Activated CD4-positive, alpha-beta memory T cell treated with anti-CD3 and anti-CD28 coated beads for 36 hours (primary cell): ENCODE measurements at places on chromosomes 4 and X. TPM values are rescaled to one million over a fixed set of nuclear protein-coding genes. Genes with fewer than 3 reads are reported as not detected.

DNA sequence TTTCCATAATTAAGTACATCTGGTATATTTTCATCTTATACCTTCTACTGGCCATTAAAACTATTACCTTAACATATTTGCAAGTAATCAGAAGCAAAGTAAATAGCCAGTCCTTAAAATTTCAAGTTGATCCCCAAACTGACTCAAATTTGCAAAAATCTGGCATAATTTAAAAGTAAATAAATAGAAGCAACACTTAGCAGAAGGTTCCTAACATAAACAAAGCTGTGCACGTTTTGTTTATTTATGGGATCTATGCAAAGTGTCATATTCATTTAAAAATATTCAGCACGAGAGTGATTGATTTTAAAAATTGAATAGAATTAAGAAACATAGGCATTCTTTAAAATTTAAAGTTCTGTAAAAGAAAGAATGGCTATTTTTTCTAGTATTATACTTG lies 9.8 kb upstream of the CXXC4 start:
- no peak for DNase-seq

DNA sequence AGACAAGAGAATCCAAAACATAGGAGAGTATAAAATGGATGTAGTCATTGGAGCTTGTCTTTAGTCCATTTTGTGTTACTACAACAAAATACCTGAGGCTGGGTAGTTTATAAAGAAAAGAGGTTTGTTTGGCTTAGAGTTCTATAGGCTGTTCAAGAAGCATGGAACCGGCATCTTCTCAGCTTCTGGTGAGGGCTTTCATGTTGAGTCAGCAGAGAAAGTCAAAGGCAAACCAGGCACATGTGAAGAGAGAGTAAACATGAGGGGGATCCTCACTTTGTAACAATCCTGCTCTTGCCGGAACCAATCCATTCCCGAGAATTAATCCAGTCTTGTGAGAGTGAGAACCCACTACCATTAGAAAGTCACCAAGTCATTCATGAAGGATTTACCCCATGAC lies 8.1 kb upstream of the HCCS start:
- no peak for DNase-seq

DNA sequence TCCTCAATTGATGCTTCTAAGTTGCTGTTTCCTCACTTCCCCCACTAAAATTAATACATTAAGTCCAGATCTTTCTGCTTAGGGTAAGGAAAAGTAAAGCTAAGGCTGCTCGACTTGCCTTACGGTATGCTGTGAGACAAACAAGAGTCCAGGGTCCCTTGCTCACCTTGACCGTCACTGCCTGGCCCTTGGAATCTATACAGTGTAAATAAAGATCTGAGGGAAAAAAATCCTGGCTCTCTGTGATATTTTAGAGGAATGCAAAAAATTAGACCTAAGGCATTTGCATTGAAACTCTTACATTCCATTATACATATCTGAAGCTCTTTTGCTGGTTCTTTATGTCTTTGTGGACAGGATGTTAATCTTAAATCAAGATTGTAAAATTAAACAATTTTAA lies 129.6 kb upstream of the HCCS start:
- DNase-seq: no peak

DNA sequence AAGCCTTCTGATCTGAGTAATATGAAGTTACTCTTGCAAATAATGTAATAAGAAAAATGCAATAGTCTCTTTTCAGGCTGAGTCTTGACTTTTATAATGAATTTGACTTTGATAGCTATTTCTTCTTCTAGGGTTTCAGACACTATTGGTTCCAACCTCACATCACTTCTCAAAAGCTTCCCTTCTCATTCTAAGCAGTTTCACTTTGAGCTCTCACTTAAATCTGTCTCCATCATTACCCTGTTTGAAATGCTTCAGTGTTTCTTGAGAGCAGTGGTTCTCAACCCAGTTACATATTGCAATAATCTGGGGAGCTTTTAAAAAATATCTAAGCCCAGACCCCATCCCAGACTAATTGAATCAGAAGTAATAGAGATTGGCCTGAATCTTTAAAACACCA lies 40.5 kb upstream of the BMP2K start:
- DNase-seq: no peak

- DNase-seq: no peak
Measured at GRCh38 chr4:27360790-27361267, 500.2 kb downstream of the STIM2 start.

Gene ASB11
- not detected for total RNA-seq

Gene RNF4
- 84.6 TPM for total RNA-seq
